Putamen (tissue), 1 donor: ENCODE measurements at places on chromosomes 11 and 22.

DNA sequence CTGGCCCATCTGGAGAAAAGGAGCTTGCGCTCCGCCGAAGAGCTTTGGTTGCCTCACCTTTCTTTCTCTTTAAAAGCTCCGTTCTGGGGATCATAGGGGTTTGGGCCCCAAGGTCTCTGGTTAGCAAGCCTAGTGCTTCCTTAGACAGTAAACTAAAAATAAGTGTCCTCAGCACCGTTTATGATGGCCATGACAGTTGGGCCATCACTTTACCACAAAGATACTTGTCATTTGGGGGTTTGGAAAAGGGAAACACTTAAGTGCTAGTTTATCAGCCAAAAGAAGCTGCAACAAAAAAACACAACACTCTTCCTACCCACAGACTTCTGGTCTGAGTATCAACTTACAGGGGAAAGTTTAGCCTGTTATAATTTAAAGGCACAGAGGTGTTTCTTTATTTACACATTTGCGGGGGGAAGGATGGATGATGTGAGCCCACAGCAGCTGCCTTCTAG, 88.4 kb upstream of the CD44 start:
- no peak for DNase-seq

GRCh38 chr11:114278342-114279065, 17.7 kb upstream of the NNMT start:
- DNase-seq, result no peak

DNA sequence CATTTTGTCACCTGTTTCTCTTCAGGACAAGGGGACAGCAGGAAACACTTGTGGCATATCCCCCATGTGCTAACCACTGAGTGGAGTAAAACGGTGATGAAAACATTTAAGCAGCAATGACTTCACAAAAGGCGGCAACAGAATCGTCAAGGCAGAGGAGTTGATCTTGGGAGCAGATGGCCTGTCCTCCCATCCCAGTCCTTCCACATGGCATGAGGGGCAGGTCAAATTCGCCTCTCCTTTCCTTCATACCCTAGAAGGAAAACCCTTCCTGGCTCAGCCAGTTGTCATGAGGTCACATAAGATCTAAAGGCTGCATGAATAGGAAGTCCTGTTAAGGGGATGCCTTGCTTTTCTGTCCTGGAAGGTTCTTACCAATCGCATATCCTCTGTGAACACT, 169.1 kb downstream of the MAML2 start:
- no peak for DNase-seq

DNA sequence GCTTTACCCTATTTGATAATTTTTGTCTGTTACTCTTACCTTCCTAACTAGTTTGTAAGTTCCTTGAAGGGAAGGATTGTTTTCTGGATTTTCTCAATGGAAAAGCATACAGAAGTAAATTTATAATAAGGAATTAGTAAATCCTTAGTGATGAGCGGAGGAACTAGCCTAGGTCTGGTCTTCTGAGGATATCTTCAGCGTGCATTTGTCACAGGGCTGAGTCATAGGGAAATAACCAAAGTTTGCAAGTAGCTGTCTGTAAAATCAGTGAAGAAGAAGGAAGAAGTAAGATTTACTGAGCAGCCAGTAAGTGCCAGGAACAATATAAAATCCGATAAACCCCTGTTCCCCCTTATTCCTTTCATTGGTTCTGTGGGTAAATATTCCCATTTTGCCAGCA, 162.7 kb upstream of the SORL1-AS1 start:
- DNase-seq, result no peak

GRCh38 chr11:76167590-76167989, 38.7 kb downstream of the WNT11 start:
- no peak for DNase-seq

- DNase-seq, result no peak
Observed at GRCh38 chr11:76745044-76745376, 38.1 kb upstream of the TSKU start.

DNA sequence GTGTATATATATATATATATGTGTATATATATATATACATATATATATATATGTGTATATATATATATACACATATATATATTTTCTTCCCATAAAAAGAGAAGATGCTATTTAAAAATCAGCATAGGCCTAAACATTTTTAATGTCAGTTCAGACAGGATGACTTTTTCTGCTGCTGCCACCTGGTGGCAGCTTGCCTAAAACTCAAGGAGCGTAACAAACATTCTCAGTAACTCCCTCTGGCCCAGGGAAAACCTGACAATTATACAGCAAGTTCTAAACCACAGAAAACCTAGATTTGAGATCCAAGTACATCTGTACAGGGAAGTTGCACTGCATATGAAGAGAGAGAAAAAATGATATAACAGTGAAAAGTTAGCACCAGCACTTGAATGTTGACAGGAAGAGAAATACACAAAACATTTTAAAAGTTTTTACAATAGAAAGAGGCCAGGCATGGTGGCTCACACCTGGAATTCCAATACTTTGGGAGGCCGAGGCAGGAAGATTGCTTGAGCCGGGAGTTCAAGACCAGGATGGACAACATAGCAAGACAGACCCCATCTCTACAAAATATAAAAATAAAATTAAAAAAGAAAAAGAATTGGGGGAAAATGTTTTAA, 16.6 kb downstream of the OR8A1 start:
- no peak for DNase-seq

GRCh38 chr11:16925561-16926065, 88.6 kb downstream of the PLEKHA7 start:
- DNase-seq, result no peak

GRCh38 chr11:8056810-8057463, 24.1 kb upstream of the TUB start:
- DNase-seq, result no peak

- no peak for DNase-seq
Observed at GRCh38 chr22:46031965-46032851, 55.2 kb upstream of the WNT7B start.

DNA sequence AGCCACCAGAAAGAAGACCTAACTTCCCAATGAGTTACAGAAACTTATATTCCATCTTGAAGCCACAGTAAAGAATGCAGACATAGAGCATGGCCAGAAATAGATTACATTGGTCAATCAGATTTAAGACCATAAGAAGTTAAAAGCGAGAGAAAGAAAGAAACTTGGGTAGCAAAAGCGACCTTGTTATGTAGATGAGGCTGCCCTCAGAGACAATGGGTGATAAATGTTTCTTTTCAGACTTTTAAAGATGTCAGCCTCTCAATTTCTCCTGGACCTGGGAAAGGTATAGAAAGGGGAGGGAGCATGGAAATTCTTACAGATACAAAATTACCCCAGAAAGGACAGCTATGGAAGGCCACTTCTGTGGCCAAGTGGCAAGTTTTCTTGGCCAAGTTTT, 732.6 kb upstream of the LUZP2 start:
- no peak for DNase-seq

DNA sequence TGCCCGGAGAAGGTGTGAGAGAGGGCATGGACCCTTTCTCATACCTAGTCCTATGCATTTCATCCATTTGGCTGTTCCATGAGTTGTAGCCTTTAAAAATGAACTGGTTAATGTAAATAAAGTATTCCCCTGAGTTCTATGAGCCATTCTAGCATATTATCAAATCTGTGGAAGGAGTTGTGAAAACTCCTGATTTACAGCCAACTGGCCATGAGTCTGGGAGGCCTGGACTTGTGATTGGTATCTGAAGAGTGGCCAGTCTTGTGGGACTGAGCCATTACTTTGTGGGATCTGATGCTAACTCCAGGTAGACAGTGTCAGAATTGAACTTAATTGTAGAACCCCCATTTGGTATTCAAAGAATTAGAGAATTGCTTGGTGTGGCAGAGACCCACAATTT, 48.4 kb downstream of the FAM118A start:
- no peak for DNase-seq

DNA sequence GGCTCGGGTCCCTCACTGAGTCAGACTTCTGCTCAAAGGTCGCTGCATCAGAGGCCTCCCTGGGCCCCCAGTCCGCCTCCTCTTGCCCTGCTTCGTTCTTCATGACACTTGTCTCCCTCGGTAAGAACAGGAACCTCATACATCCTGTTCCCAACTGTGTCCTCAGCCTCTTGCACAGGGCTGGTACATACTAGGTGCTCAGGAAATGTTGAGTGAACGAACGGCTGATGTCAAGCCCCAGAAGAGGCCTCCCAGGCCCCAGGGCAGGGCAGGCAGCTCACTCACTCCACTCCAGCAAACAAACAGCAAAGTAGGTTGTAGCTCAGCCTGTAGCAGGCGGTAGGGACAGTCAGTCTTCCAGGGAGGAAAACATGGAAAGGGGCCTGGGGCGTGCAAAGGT, 17.2 kb downstream of the SYNGR1 start:
- DNase-seq, result no peak

DNA sequence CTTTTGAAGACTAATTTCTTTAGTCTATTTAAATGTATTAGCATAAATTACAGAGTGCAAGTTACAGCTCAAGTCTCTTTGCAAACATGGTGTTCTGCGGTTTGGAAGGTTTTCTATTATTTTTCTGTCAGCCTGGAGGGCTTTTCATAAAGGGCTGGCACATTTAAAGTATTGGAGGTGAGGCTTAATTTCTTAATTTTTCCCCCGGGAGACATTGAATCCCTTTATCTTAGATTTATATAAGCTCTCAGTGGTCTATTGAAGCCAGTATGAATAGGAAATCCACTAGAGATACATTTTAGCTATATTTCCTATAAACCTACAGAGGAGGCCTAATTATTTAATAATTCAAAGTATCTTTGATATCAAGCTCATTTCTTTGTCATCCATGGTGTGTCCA, 102.7 kb upstream of the CLPB start:
- DNase-seq, result no peak

GRCh38 chr22:22976033-22976922, 88.7 kb downstream of the IGLL5 start:
- DNase-seq, result no peak

DNA sequence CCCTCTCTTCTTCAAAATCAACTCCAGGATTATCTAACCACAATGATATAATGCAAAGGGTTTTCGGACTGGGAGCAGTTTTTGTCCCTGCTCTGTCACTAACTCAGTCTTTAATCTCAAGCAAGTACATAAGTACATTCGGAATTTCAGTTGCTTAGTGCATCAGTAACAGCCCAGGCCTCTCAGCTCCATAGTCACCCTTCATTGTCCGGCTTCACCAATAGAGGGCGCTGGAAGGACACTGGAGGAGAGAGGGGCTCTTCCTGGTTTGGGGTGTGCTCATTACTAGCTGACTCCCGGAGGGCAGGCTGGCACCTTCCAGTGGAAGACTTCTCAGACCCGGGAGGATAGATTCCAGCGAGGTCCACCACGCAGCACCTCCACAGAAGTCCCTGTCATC, 90.4 kb upstream of the PDGFD start:
- DNase-seq, result no peak

DNA sequence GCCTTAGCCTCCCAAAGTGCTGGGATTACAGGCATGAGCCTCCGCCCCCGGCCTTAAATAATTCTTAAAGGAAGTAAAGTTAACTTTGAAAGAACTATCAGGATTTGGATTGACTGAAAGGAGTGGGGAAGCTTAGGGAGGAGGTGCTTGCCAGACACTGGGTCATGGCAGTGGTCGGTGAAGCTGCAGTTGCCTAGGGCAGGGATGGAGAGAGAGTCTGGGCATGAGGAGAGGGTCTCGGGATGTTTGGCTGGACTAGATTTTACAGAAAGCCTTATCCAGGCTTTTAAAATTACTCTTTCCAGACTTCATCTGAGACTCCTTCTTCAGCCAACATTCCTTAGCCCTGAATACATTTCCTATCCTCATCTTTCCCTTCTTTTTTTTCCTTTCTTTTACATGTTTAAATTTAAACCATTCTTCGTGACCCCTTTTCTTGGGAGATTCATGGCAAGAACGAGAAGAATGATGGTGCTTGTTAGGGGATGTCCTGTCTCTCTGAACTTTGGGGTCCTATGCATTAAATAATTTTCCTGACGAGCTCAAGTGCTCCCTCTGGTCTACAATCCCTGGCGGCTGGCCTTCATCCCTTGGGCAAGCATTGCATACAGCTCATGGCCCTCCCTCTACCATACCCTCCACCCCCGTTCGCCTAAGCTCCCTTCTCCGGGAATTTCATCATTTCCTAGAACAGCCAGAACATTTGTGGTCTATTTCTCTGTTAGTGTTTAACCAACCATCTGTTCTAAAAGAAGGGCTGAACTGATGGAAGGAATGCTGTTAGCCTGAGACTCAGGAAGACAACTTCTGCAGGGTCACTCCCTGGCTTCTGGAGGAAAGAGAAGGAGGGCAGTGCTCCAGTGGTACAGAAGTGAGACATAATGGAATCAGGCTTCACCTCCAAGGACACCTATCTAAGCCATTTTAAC, at the start of gene NNMT:
TSS of gene NNMT (plus strand) at position 724 of the 929 bp plus-strand sequence. CDS start at position 882, 158 bp downstream.
- no peak for DNase-seq

DNA sequence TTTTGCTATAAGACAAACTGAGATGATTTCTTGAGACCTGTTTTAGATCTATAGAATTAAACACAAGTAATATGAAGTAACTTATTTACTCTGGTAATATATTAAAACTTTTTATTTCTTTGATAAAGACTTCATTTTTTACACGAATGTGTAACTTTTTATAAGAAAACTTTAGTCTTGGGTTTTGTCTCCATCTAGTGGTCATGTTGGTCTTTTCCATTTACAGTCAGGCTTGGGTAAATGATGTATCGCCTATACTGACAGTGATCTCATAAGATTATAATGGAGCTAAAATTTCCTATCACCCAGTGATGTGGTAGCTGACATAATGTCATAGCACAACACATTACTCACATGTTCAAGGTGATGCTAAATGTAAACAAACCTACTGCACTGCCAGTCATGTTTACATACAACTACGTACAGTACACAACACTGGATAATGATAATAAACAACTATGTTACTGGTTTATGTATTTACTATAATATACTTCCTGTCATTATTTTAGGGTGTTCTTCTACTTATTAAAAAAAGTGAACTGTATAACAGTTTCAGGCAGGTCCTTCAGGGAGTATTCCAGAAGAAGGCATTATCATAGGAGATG, 7.5 kb upstream of the C11orf97 start:
- no peak for DNase-seq

DNA sequence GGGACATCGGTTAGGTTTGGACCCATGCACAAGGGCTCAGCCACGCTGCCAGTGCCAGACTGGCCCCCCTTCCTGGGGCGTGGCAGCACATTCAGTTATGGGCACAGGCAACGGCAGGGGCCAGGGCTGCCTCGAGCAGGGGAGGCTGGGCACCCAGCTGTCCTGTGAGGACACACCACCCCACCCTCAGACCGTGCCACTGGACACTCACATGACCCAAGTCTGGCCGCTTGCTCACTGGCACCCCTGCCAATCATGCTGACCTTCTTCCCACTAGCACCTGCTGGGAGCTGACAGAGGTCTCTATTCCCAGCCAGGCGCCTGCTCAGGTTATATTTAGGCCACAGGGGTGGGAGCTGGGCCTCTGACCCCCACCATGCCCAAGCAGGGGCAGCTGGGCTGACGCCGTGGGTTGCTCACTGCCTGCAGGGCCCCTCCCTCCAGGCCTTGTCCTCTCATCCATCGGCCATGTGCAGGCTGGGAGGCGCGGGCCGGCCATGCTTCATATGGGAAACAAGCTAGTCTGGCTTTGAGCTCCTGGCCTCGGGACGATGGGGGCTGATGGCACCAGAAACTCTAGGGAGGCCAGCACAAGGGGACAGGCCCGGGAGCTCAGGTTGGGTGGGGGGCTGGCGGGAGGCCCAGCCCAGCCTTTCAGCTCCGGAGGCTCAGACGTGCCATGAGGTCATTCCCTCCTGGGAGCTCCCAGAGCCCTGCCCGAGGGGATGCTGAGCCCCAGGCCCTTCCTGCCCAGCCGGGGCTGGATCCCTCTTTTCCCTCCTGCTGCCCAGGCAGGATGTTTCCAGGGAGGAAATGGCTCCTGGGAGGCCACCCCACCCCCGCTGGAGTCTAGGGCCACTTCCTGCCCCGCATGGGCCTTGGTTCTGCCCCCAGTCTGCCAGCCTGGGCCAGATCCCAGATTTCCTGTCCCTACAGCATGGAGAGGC, 15.2 kb upstream of the TBX1 start:
- DNase-seq, result no peak

- DNase-seq, result no peak
Observed at GRCh38 chr11:113339929-113340589, 25.7 kb downstream of the TTC12 start.
